ENCODE measurements at places on chromosomes 11 and 22. TPM values are rescaled to one million over a fixed set of nuclear protein-coding genes. Genes with fewer than 3 reads are reported as not detected.

DNA sequence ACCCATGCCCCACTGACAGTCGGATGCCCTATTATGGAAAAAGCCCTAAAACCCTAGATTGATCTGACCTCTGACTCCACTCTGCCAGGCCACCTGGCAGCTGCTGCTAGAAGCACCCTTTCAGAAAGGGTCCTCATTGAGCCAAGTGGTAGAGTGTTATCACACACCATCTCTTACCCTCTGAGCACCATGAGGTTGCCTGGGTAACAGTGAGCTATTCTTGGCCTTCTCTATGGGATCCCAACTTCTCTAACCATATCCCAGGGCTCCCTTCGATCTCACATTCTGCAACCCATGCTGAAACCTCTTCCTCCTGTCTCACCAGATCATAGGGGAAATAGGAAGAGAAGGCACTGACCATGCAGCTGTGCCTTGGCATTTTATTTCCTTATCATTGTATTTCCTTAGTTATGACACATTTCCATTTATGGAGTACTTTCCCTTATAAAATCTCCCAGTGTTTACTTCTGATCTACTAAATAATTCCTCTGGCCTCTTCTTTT lies 52.7 kb downstream of the MPPED2 start:
- DNase-seq = no peak

GRCh38 chr22:41411021-41411851 lies 29.5 kb downstream of the TEF start:
- no peak for DNase-seq

The BBOX1 gene
- not detected for total RNA-seq

GRCh38 chr11:63923319-63923718 lies 6.4 kb upstream of the RCOR2 start:
- no peak for DNase-seq

DNA sequence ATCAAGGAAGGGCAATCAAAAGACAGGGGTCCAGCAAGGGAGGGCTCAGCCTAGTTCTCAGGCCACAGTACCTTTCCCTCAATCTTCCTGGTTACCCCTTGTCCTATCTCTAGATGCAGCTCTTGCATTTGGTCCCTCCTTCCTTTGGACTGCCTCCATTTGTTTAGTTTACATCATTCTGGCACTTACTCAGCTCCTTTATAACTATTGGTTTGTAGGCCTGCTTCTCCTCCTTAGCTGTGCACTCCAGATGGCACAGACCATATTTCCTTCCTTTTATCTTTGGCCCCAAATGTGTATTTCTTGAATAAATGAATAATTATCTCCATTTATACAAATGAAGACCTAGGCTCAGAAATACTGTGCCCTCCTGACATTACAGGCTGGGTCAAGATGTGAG lies 92.3 kb upstream of the AMOTL1 start:
- no peak for DNase-seq

DNA sequence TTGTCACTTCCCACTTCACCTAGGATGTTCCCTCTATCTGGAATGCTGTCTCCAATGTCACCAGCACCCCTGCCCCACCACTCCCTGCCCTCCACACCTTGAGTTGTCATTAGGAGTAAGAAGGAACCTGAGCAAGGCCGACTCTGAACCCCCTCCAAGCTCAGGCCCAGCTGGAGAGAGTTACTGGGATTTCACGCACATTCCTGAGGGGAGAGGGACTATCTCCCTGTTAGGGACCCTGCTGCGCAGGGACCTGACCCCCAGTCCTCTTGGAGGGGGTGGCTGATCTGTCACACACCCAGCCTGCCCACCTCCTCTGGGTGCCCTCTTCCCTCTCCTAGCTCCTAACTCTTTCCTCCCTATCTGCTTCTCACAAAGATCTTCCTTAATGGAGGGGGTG lies 81.7 kb downstream of the NECTIN1 start:
- no peak for DNase-seq

- DNase-seq = no peak
These were observed 53.3 kb upstream of the CD44 start for GRCh38 chr11:35085531-35086165.

DNA sequence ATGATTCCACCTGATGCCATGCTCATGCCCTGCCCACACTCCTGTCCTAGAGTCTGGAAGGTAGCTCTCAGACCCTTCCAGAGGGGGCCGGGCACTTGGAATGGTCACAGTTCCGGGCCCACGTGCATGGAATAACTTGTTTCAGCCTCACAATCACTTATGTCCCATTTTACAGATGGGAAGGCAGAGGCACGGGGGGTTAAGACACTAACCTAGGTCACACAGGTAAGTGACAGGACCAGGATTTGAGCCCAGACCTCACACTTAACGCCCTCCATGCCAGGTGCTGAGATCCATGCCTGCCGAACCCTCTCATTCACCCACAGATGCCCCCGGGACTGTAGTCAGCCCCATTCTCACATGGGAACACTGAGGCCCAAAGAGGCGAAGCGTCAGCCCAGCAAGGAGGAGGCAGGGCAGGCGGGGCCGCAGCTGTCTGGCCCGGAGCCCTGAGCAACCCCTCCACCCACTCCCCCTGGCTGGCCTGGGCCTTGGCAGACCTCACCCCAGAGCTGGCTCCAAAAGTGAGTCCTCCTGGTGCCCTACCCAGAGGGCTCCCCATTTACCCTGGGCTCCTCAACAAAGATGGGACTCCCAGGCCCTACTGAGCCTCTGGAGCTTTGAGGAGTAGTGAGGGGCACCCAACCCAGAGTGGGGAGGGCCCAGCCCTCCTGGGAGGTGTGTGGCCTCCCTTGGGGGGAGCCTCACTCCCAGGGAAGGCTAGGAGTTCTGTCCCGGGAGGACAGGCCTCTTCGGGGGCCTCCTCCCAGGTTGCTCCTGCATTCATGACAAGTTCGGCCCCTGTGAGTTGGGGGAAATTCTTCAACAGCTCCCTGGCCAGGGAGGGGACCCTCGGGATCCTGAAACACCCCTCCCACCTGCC lies 2.4 kb upstream of the ALDH3B1 start:
- DNase-seq = no peak
